SK-N-SH (cell line): ENCODE measurements at places on chromosomes 7 and 10. TPM values are rescaled to one million over a fixed set of nuclear protein-coding genes. Genes with fewer than 3 reads are reported as not detected.

DNA sequence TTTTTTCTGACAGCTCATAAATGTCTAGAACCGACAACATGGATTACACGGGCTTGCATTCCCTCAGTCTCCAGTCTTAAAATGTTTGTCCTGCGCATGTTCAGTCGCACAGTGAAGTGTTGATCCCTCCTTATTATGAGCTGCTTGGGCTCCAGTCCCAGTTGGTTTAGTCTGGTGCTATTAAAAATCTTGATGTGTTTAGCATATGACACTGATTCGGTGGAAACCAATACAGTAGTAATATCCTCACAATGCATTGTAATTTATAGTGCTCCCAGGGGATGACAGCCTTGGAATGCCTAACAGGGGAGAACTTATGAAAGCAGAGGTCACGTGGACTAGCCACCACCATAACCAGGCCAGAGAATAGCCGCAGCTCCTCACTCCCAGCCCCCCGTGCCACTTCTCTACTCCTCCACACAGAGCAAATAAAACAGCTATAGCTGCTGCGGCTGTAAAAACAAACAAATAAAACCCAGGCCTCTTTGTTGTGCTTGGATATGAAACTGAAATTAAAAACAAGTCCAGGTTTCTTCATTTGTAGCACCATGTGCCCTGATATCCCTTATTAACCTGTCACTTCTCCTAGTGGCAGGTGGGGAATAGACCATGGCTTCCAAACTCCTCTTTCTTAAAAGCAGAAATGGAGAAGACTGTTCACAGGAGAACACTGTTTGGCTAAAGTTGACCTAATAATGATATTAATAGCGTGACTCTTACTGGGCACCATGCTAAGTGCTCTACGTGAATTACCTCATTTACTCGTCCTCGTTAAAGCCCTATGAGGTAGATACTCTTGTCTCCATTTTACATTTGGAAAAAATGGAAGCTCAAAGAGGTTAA is 7.7 kb downstream of the DPCD start:
- no peak for DNase-seq

DNA sequence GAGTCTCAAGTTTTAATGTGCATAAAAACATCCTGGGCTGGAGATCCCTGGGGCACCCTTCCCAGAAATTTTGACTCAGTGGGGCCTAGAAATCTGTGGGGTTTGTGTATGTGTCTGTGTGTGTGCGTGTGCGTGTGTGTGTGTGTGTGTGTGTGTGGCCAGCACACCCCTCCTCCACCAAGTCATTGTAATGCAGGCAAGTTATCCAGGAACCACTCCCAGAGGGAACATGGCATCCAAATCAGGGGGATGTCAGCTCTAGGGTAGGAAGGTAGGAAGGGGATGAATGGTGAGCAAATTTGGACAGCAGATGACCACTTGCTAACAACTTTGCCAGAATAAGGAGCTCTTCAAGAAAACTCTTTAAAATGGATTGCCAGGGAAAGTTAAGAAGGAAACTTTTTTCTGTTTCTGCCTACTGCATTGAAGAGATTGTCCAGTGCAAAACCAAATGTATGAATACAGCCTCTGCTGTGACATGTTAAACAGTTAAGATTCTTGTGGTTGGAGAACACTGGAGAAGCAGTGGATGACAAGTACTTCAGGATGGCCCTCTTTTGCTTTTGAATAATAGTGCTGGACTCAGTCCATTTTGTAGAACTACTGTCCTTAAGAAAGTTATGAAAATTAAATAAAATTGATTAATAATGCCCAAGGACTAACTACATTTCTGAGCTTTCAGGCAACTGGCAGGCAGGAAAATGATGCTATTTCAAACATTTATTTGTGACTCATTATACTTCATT is 12.3 kb downstream of the STAMBPL1 start:
- DNase-seq, result no peak

DNA sequence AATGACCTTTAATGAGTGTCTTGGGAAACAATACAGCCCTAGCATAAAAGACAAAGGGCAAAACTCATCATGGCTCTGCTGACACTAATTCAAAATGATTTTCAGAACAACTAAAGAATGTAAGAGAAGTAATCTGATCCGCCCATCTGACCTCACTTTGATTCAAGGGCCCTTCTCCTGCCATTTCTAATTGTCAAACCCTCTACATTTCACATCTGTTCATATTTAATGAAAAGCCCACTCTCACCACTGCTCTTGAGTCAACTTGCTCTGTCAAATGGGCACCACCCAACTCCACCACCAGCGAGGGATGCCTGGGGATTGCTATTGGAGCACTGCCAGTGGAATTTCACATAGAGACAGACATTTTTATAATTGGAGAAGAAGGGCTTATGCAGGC is 639.2 kb downstream of the KCNMA1 start:
- no peak for DNase-seq

DNA sequence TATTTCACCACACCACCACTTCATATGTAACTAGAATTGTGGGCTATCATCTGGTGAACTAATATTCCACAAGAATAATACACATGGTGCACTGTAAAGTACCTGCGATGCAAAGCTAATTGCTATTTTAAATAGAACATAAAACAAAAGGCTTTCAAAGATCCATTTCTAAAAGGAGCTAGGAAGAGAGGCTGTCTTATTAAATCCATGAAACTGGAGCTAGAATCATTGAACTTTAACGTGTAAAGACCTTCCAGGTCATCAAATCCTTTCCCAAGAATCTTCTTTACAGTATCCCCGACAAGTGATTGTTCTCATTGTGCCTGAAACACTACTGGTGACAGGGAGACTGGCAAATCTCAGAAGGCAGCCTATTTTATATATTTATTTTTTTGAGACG is 224.9 kb downstream of the CHCHD3 start:
- no peak for DNase-seq

The TUBAL3 gene
- not detected in 2 replicates for polyA plus RNA-seq

GRCh38 chr10:287814-288213 is 152.6 kb downstream of the ZMYND11 start:
- no peak for DNase-seq

DNA sequence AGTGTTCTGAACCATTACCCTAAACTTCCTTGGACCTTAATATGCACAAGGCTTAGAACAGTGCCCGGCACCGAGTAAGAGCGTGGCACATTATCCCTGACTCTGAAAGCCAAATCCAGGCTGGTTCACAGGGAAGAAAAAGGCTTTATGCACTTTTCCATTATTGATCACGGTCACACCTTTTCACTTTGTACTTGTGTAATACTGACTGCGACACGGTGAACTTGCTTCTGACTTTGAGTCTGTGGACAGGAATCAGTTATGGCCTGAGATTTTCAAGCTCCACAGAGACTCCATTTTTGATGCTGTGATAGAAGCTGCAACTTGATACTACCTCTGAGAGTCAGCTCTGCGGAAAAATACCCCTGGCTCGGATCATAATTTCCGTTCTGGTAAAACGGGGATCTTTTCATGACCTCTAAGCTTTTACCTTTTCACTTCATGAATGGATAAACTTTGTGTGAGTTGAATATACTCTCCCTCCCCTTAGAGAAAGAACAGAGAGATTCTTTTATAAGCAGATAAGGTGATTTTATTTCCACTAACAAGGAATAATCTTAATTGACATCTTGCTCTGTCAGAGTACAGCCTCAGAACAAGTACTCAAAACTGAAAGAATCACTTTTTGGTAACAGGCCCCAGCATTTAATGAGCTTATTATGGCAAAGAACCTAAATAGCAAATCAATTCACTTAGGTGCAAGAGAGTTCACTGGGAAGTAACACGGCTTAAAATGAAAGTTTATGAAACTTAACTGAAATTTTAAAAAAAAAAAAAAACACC is 88.8 kb downstream of the ELMO1 start:
- DNase-seq, result no peak

DNA sequence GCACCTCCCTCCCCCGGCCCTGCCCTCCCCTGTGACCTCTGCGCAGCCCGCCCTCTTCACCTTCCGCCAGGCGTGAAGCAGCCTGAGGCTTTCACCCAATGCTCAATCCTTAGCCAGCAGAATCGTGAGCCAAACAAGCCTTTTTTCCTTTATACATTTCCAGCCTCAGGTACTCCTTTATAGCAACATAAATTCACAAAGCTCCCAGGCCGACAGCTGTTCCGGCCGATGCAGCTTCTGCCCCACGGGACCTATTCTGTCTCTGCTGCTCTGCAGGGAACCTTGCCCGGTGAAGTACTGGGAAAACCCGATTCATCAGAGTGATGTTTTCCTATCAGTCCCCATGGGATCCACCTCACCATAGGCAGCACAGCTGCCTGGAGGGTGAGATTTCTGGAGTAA is 87.4 kb downstream of the CHST15 start:
- no peak for DNase-seq

DNA sequence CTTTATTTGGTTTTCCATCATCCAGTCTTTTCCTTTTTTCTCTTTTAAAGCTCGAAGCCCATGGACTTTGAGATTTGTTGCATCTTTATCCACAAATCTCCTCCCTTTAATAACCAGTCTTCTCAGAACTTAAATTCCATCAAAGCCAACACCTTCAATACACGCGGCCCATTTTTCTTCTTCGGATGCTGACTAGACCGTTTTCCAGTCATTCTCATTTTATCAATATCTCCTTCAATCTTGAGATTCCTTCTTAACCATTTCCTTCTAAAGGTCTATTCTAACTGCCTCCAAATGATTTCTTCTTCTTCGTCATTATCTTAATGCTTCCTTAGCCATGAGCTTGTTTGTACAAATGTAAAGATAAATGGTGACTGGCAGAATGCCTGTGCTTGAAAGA is 173.5 kb downstream of the BAMBI start:
- DNase-seq, result no peak

DNA sequence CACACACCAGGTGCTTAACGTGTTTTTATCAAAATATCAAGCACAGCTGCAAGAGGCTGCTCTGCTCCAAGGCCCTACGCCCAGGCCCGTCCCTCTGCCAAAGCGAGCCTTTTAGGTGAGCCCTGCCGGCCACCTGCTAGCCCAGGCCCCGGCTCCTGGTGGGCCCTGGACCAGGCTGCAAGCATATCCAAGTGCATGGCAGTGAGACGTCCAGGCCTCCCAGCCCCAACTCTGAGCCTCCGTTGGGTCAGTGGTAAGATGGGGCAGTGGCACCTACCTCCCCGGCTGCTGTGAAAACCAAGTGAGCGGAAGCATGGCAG is 136.2 kb downstream of the LHPP start:
- no peak for DNase-seq

DNA sequence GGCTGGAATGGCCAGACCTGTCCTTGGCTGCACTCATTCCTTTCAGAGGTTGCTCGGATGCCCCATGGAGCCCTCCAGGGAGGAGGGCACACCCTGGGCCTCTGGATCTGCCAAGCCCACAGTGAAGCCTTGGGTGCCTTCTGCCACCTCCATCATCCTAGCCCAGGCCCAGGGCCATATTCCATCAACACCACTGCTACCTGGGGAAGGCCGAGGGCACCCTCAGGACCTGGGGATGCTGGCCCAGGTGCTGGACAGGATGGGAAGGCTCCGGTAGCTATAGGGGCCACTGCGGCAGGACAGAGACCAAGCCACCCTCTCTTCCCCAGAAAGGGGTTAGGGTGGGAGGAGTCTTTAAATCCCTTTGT is 810 bp downstream of the OPN4 start:
- DNase-seq, result peak; percentile 4

GRCh38 chr7:103867874-103868273 is 121.6 kb downstream of the RELN start:
- no peak for DNase-seq

GRCh38 chr7:99121496-99122021 is 22.3 kb downstream of the SMURF1 start:
- DNase-seq, result no peak

The EFCAB10 gene
- 0.51 and 0.80 TPM in 2 replicates for polyA plus RNA-seq

DNA sequence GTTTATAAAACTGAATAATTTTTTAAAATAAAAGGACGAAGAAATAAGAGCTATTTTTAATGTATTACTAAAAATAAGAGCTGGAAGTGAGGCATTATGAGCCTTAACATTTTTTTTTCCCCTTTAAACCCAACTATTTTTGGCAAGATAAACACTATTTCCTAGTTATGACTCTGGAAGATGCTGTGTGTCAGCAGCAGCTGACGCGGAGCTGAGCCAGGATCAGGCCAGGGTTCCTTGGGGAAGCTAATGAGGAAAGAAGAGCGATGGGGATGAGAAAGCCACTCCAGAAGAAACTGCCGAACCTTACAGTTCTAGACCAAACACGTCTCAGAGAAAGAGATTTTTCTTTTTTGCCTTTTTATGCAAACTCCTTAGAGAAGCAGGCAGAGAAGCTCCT is 85.9 kb downstream of the USP6NL start:
- DNase-seq, result no peak

The CRHR2 gene
- polyA plus RNA-seq, result not detected in 2 replicates

The EGFR gene
- 30.7 and 37.6 TPM in 2 replicates for polyA plus RNA-seq

GRCh38 chr10:61923210-61923949 is 21.9 kb downstream of the ARID5B start:
- no peak for DNase-seq

DNA sequence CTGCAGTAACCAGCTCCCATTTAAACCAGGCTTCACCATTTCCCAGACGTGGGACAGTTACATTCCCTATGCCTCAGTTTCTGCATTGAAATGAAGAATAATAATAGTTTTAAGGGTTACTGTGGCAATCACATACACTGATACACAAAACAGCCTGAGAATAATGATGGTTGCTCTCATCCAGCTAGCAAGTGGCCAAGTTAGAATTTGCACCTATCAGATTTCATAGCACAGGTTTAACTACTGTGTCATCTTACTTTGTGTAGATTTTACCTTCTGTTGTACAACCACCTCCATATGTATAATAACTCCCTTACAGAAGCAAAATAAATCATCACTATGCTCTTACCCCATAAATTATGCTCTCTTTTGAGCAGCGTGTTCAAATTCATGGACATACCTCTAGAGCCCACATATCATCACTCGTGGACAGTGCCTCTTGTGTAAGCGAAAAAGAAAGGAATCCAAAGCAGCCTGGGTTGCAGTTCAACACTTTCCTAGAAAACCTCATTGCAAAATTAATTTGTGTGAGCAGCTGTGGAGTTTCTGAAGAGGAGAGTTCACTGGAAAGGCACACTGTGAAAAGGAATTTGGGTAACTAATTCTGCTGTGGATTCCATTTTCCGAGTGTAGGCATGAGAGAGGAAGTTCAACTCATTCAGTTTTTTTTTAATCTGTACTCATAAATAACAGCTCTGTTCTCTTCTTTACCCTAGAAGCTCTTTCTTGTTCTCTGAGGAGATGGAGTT is 492.5 kb downstream of the ARL4A start:
- no peak for DNase-seq

The ZFAND2A gene
- 38.9 and 48.5 TPM in 2 replicates for polyA plus RNA-seq

DNA sequence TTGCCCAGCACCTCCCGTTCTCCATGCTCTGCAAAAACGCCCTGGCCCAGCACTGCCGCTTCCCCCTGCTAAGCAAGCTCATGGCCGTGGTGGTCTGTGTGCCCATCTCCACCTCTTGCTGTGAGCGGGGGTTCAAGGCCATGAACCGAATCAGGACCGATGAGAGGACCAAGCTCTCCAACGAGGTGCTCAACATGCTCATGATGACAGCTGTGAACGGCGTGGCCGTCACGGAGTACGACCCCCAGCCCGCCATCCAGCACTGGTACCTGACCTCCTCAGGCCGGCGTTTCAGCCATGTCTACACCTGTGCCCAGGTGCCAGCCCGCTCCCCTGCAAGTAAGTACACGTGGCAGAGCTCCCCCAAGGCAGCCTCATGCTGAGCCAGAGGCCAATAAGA is 11.6 kb upstream of the ATP6V0E2 start:
- no peak for DNase-seq
